ENCODE measurements at places on chromosomes 5 and 9.

GRCh38 chr9:136239983-136240330, 5.7 kb downstream of the QSOX2 start:
- no peak for DNase-seq

- DNase-seq, result no peak
Observed at GRCh38 chr5:68531970-68532369, 316.4 kb downstream of the PIK3R1 start.

DNA sequence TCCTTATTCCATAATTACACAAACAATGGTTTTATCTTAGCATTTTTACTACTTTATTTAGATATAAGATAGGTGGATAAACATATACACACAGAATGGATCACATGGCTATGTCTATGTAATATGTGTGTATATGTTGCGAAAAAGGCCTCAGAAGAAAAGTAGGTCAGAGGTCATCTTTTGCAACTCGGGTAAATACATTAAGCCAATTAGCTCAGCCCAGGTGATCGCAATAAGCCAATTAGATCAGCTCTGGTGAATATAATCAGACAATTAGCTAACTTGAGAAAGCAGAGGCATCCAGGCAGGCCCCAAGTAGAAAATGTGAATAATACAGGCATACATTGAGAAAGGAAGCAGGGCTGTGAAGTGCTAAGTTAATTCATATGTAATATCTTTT, 24.3 kb downstream of the SLCO4C1 start:
- no peak for DNase-seq

DNA sequence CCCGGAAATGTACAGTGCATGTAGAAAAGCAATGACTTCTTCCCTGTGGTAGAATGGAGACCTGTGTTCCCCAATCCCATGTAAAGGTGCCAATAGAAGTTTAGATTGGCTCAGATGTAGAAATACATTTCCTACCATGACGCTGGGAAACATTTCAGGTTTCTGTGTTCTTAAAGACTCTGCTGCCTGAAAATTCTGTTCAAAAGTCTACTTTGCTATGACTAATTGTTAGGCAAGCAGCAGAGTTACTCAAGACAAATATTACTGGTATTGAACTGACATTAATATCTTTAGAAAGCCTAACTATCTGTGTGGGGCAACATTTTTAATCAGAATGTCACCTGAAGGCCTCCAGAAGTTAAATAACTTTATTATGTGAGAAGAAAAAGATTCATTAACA, 75.5 kb upstream of the ELL2 start:
- DNase-seq, result no peak

- DNase-seq, result no peak
Observed at GRCh38 chr9:70641631-70642030, 227.2 kb upstream of the KLF9 start.

- no peak for DNase-seq
Observed at GRCh38 chr9:38057416-38058195, 11.4 kb downstream of the SHB start.

DNA sequence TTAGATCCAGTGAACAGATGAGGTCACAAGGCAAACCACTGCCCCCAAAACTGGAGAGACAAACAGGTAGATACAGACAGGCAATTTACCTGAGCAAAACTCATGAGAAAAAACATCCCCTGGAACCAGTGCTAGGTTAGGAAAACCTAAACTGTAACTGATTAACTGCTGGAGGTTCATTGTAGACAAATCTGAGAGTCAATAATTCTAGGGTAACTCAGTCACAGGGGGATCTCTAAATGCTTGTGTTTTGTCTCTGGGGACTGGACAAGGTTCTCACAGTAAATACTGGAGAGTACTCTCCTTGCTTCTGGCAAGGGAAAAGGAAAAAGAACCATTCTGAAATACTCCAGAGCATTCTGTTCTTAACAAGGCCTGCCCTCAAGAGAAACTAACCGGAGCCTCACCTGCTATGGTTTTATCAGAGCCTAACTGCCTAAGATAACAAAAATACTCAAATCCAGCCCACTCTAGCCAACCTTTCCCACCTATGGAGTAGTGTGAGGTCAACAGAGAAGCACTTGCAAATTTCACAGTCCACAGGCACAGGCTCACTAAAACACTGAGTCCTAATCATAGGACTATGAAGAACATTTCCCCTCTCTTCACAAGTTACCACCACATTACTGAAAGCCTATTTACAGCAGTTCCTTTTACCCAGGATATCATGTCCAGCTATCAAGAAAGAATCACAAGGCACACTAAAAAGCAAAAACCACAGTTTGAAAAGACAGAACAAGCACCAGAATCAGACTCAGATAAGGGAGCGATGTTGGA, 139.9 kb upstream of the ACOT12 start:
- DNase-seq, result no peak

DNA sequence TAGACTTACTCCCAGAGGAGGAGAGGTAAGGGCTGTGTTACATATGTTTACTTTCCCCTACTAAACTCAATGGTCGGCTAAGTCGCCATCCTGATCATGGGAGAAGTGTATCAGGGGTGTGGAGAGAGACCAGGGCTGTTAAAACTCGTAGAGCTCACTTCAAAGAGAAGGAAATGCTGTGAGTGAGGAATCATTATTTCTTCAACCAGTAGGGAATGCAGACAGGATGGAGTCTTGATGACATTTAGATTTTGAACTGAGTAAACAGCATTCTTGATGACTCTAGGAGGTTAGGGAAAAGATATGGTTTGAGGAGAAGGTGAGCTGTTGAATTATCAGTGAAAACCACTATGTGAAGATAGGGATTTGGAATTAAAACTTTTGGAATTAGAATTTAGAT, 17.3 kb downstream of the RECK start:
- DNase-seq, result no peak

- DNase-seq, result no peak
Observed at GRCh38 chr5:143436871-143437270, 33.4 kb upstream of the NR3C1 start.

- DNase-seq, result no peak
Observed at GRCh38 chr9:69385581-69386033, 60.6 kb downstream of the ENTREP1 start.

DNA sequence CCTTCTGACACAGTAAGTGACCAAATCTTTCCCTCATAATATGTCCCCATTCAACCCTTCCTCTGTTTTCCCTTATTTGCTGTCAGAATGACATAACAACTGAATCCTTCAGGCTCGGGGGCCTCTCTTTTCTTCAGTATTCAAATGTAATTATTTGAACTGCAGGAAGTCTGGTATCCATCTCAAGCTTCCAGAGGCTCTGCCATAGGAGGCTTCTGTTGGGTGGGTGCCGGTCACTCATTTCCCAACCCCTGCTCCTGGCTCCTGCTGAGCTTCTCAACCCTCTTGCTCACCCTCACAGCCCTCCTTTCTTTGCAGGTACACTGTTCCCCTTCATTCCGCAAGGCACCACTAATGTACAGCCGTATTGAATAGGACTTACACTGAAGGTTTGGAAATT, 151.8 kb upstream of the MAP3K1 start:
- no peak for DNase-seq

DNA sequence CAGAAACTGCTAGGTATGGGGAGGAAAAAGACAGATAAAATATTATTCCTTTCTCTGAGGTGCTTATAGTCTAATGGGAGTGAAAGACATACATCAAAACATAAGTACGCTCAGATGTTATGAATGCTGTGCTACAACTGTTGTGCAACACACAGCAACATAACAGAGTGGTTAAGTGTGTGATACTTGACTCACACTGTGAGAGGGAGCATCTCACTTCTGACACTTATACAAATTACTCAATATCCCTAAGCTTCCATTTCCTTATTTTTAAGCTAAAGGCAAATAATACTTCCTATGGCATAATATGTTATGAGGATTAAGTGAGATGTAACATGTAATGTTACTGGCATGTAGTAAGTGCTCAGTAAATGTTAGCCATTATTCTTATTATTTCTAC, 110.6 kb upstream of the FER start:
- no peak for DNase-seq

DNA sequence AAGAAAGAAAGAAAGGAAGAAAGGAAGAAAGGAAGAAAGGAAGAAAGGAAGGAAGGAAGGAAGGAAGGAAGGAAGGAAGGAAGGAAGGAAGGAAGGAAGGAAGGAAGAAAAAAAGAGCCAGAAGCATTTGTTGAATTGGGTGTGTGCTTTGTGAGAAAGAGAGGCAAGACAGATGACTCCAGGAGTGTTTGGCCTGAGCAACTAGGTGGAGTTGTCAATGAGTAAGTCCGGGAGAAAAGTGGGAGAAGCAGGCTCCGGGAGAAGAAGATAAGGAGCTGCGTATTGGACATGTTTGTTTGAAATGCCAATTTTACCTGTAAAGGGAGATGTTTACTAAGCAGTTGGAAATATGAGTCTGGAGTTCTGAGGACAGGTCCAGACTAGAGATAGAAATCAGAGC, 15.1 kb upstream of the GCNT1 start:
- no peak for DNase-seq

DNA sequence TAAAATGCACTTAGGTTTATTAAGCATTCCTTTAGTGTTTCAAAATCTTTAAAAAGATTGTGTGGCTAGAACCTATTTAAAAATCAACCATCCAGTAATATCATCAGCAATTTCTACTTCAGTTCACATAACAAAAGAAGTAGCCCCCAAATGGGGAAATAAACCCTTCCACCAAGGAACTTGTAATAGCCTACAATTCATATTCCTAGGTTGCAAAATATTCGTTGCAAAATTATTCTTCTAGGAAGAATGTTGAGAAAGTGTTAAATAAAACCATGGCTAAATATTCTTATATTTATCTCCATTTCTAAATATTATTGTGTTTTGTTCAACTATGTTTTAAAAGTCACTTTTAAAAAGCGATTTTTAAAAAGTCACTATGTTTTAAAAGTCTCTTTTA, 177.9 kb upstream of the PRLR start:
- DNase-seq, result no peak

- peak; percentile 16 for DNase-seq
Observed at GRCh38 chr5:56815658-56816545, 553 bp downstream of the MAP3K1 start.

GRCh38 chr9:1535051-1535450, 480.1 kb upstream of the SMARCA2 start:
- no peak for DNase-seq

- no peak for DNase-seq
Observed at GRCh38 chr9:103811462-103811861, 282.6 kb upstream of the SMC2 start.

GRCh38 chr9:134912126-134912840, 5.4 kb downstream of the FCN1 start:
- DNase-seq, result no peak

- DNase-seq, result no peak
Observed at GRCh38 chr5:157279605-157280239, 13.8 kb downstream of the CYFIP2 start.

DNA sequence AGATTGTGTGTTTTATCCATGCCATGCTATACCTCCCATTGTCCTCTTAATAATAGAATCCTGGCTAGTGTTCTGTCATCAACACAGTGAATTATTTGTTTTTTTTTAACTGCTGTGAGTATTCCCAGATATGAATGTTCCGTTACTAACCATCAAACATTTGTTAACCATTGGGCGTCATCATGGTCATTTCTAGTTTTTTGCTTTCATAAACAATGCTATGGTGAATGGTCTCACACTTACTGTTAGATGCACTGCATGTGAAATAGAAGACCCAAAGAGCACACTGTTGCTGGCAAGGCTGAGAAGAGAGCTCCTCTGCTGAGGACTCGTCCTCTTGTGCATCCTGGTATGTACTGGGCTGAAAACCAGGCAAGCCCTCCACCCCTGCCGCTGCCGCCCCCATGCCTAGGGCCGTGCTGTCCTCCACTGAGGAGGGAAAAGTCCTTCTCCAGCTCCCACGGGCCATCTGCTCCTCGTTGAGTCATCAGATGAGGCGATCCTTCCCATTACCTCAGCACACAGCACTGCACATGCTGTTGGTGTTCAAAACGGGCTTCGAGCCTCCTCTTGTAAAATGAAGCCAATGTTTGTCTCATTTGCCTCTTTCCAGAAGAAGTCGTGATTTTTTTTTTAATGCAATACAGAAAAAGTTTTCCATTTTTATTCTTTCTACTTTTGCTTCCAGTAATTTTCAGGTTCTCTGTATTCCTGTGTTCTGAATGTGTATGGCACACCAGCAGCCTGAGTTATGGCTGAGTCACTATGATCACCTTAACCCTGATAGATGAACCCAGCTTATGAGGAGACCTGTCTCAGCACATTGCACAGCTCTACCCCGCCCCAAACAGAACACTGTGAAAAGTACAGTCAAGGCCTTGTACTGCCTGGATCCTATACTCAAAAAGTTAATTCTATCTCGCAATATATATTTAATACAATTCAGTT, 219.0 kb downstream of the AOPEP start:
- no peak for DNase-seq

DNA sequence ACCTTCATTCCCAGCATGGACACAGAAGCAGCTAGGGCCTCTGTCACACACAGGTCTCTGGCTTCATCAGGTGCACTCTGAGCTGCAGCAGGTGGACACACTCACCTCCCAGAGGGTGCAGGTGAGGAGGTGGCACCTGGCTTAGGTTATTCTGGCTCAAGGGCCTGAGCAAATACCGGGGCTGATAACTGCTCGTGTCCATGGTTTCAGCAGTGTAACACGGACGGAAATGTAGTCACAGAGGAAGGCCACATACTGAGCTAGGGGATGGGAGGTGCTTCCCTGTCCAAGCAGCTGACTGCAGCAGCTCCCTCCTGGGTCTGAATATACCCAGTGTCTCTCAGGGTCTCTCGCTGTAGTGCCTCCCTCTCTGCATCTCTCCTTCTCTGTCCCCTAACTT, 5.7 kb downstream of the PHF2 start:
- DNase-seq, result no peak

DNA sequence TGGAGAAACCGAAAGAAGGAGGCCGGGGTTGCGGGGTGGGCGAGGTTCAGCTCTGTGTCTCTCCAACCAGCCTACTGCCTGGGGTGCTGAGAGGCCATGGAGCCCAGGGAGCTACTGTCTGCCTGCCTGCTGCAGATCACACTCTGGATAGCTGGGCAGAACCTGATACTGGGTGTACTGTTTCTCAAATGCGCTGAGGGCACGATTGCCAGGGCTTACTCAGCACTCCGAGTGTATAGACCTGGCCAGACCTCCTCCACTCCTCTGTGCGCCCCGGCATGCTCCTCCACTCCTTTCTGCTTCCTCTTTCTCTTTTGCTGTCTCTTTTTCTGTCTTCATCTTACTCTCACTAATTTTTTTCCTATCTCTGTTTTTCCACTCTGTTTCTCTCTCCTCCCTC, 215.1 kb downstream of the PAPPA start:
- no peak for DNase-seq

DNA sequence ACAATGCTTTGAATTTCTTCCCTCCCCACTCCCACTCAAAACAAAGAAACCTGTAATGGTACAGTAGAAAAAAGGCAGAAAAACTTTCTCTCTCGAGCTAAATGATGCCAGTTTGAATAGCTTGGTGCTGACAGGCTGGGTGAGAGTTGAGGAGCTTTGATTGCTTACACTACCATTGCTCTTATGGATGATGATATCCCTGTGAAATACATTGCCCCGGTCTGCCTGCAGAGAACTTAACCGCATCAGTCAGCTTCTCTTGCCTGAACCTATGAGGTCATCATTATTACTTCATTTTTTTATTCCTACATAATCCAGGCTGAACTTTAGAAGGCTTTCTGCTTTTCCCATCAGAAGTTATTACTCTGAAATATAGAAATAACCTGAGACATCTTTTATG, 69.3 kb downstream of the ISL1 start:
- DNase-seq, result no peak

All from activated naive CD4-positive, alpha-beta T cell (primary cell).